Stimulated activated CD8-positive, alpha-beta memory T cell treated with anti-CD3 and anti-CD28 coated beads, Interleukin-15, amount 100 ng/mL, for 48 hours (primary cell): ENCODE measurements at places on chromosomes 12 and 14.

GRCh38 chr12:12018454-12018853, 52.3 kb upstream of the BCL2L14 start:
- DNase-seq: no peak

- DNase-seq: no peak
Observed at GRCh38 chr12:61037792-61038191, 1222.4 kb upstream of the USP15 start.

DNA sequence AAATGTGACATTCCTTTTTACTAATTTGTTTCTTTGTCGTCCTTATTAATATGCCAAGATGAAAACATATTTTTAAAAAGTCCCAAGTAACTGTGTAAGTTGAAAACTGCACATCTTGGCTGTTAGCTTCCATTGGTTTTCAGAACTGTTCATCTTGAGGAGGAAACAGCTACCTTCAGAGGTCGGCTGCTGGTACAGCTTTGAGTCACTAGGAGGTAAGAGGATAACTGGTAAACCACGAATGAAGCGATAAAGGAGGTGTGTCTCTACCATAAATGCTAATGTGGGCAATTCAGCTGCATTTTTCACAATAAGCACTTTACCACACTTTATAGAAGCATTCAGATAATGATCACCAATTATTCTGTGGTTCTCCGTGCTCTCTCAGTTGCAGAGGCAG, 137.5 kb upstream of the KRAS start:
- DNase-seq: peak; percentile 32

- DNase-seq: no peak
Observed at GRCh38 chr14:54169254-54169924, 212.8 kb upstream of the BMP4 start.

DNA sequence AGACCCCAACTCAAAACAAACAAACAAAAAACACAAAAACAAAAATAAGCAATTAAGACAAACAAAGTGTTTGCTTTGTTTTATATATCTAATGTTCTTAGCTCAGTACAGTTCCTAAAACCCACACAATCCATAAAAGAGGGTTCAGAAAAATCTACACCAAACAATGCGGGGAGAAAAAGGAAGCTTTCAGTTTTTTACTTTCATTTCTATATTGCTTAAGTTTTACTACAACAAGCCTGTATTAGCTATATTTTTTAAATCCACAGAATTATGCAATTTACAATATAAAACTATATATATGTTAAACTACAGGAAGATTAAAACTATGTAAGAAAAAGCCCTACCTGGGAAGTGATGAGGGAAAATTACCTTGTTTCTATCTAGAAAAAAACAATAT, 41.4 kb downstream of the CLIP1 start:
- DNase-seq: no peak

DNA sequence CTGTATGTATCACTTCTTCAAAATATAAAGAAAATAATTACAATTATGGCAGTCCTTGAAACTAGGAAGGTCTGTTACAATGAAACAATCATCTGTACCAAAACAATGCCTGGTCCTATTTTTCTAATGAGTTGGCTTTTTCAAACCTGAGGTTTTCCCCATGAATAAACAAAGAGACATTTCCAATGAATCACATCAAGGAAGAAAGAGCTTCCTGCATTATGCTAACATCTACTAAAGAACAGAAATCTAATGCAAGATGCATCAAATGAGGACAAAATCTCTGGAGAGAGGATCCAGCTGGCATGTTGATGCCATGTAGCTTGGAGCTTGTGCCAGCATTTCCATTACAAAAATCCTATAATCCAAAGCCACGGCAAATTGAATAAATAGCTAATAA, 29.3 kb downstream of the NIN start:
- DNase-seq: no peak
